ENCODE measurements at places on chromosomes 12 and 14.

- DNase-seq = no peak
These were observed 152.4 kb upstream of the PELI2 start for GRCh38 chr14:55965851-55966250.

GRCh38 chr12:79691511-79692248 is 916 bp upstream of the PAWR start:
- DNase-seq = peak; percentile 32

DNA sequence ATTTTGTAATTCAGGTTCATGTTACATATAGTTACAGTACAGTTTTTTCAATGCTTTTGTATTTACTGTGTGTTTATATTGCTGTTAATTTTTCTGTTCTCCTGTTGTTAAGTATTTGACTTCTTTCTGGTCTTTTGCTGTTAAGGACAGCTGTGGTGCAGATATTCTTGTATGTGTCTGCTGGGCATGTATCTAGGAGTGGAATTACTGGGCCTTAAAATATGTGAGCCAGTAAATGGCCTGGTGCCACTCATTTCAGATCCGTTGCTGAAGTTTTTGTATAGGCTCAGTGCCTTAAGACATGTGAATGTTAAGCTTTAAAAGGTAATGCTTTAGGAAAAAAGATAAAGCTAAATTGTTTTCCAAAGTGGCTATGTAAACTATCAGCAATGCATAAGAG is 87.3 kb downstream of the TTLL5 start:
- no peak for DNase-seq

DNA sequence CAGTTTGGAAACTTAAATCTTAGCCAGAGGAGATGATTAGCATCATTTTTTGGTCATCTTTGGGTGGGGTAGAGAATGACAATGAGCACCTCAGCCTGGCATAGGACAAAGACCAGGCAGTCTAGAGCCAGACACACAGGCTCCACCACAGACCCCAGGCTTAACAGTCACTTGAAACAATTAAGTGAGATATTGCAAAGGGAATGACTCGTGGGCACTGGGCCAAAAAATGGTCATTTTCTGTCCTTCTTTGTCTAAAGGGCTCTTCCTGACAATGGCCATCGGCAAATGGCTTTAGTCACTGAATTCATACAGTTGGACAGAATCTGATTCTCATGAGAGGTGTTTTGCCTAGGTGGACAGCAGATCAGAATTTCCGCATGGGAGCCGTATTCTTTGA is 78.0 kb upstream of the DICER1 start:
- no peak for DNase-seq

DNA sequence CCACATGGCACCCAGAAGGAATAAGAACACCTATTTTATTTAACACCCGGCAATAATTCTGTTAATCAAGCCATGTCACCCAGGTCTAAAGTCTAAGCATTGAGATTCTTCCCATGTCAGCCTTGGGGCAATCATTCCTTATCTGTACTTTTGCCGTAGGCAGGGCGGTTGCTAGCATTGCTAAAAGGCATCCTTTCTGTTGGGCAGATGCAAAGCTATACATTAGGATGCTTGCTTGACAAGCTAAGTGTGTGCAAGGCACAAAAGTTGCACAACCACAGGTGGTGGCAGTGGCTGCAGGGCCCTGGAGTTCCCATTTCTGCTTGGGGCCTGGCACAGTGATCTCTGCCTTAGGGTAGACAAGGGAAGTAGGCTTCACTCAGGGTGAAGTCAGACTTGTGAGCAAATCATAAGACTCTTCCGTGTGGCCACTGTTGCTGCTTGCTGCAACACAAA is 12.5 kb upstream of the GALNT6 start:
- DNase-seq = no peak

DNA sequence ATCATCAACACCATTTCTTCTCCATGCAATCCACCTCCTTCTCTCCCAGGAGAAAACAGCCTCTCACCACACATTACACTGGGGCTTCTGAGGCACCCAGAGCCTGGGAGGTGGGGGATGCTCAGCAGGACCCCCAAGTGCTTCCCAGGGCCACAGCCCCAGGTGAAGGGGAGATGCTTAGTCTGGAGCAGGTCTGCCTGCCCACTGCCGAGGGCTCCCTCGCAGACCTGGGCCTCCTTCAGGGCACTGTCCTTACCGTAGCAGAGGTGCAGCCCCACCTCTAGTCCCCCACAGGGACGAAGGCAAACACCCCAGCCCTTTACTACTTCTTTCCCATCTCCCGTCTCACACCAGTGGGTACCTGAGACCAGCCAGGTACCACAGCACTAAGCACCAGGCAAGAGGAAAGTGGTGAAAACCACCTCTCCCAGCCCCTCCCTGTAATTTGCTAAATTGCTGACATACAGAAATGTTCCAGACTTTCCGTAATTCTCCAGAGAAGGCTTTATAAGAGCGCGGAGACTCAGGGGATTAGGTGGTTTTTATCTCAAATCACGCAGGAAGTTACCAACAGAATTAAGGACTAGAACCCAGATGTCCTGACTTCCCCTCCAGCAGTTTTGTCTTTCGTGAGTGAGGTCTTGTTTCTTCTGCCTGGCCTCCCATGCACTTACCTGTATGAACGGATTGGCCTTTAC is 59.0 kb downstream of the PLEKHG3 start:
- DNase-seq = no peak
